NCI-H1694 (cell line): ENCODE measurements at places on chromosomes 6 and 20.

GRCh38 chr6:133441491-133441890 is 200.3 kb downstream of the EYA4 start:
- no peak for DNase-seq

GRCh38 chr20:10922506-10922905 is 248.7 kb upstream of the JAG1 start:
- DNase-seq: no peak

DNA sequence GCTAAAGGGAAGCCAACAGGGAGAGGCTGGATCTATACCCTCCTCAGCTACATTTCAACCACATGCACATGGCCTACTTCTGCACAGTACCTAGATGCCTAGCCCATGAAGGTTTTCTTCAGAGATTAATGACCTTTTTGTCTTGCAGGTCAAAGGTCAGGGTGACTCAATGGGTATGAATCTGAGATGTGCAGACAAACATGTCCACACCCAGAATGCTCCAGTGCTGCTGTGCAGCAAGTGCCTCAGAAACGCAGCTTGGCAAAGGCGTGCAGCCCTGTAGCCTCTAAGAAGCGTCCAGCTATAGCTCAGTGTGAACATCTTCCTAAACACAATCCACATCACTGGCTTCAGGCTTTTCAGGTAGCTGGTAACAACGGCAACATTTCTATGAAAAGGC is 24.4 kb downstream of the MAP1LC3A start:
- no peak for DNase-seq

- DNase-seq: no peak
These were observed 52.7 kb downstream of the RPP21 start for GRCh38 chr6:30397697-30398096.

GRCh38 chr20:6802227-6802626 is 34.7 kb downstream of the BMP2 start:
- no peak for DNase-seq

DNA sequence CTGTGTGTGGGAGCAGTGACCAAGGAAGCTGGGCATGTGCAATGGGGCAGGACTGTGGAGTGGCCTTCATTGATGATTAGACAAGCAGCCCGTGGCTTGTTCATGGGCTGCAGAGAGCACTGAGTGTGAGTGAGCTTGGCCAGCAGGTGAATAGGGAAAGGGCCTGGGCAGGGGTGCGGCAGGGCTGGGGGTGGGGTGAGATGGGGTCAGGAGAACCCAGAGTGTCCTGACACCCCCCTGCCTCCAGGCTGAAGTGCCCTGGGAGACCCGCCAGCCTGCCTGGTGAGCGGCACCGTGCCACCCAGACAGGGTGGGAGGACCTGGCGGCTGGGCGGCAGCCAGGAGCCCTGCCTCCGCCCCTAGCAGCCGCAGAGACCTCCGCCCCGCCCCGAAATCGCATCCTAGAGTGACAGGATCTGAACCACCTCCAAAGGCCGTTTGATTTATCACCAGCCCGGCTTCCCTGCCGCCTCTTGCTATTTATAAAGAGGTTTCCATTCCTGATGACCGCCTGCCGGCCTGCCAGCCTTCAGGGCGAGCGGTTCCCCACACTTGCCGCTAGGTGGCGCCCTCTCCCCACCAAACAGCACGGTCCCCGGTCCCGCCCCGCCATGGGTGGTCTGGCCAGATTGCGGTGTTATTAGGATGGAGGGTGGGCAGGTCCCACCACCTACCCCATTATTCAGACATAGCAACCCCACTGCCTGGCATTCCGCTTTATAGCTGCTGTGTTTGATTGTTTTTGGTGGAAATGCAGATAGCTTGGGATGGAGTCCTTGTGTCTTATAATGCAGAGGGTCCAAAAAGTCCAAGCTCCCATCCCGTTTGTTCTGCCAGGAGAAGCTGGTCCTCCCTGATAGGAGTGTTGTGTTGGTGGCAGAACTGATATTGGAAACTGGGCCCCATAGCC is 3.5 kb downstream of the MYLK2 start:
- DNase-seq: peak; percentile 96

DNA sequence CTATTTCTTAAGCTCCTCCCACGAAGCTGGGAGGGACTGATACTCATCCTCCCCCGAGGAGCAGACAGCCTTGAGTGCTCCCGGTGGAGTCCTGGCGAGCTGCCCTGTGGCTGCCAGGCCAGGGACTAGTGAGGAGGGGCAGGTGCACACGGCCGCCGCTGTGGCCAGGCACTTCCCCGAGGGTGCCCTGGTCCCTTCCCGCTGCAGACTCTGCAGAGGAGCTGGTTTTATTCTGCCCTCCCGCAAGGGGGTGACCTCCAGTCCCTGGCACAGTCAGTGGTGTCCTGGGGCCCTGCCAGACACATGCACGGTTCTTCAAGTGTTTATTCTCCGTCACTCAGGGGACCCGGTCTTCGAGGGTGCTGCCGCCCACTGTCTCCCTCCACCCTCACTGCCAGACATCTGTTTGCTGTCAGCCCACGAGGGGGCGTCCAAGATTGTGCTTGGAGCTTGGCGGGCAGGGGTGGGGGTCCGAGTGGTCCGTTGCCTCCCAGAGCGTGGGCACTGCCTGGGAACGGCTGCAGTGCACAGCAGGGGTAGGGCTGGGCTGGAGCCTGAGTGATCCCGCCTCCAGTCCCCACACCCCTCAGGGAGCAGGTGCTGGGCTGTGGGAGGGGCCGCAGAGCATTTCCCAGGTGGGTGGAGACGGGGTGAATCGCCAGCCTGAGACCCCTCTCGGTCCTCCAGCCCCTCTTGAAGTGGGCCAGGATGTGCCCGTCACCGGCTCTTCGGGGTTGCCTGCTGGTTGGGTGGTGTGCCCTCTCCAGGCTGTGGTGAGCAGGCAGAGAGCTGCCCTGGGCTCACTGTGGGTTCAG is 3.1 kb upstream of the CABLES2 start:
- DNase-seq: peak; percentile 20
